ENCODE measurements at places on chromosomes 4 and X.

- DNase-seq, result no peak
Observed at GRCh38 chr4:14883166-14883565, 119.1 kb upstream of the CPEB2 start.

DNA sequence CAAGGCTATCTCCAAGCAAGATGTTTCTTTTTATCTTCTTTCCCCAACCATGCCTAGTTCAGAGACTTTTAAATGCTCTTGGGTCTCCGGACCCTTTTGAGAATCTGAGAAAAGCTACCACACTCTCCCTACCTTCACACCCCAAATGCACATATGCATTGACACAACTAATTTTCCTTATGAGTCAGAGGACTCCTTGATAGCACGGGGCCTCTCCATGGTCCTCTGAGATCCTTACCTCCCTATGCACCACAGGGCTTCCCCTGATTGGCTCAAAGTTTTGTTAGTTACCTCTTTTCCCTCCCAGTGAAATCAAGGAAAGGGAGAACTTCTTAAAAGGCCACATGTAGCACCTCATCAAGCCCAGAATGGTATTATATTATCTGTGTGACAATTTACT lies 86.8 kb upstream of the ATP6AP2 start:
- no peak for DNase-seq

DNA sequence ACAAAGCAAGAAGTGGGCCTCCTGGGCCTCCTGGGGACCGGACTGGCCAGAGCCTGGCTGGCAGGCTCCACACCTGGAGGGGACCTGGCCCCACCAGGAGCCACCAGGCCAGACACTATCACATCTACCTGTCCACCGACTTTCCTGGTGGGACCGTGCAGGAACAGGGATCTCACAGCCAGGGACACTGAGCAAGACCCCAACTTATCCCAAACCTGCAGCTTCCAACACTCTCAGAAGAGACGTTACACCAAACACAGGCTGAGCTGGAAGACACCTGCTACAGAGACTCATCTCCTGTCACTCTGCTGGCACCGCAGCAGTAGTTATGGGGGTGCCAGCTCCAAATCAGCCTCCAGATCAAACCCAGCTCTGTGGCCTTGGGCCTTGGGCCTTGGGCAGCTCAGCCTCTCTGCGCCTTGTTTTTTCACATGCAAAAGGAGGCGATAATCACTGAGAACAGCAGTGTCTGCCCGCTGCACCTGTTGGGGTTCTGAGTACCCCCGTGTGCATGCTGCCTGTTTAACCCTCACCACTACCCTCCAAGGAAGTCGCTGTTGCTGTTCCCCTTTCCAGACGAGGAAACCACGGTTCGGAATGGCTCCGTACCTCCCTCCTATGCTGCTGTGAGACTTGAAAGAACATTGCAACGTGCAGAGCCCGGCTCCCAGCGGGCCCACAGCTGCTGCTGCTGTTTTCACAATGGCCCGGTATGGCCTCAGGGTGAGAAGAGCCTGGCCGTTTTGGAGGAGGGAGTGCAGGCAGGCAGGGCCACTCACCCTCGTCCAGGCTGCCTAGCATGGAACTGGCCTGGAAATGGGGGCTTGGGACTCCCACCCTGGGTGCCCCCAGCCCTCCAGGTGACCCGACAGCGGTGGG lies 69.6 kb downstream of the ADRA2C start:
- DNase-seq, result no peak

GRCh38 chr4:75745161-75745560 lies 20.8 kb downstream of the USO1 start:
- no peak for DNase-seq

- DNase-seq, result no peak
Observed at GRCh38 chr4:70759627-70760026, 37.9 kb downstream of the RUFY3 start.
